ENCODE measurements at places on chromosomes 3 and 15.

- peaks cover 3% of the 10 kb centered on the region for H3K36me3 ChIP-seq
- H3K4me1 ChIP-seq = no peaks in the 10 kb centered on the region
- H3K4me3 ChIP-seq = no peak overlapping the region
- no peak overlapping the region for H3K27ac ChIP-seq
- DNase-seq = no peak
Observed at GRCh38 chr3:48960841-48961413, 29.1 kb upstream of the P4HTM start.

- H3K36me3 ChIP-seq = peaks cover 15% of the 10 kb centered on the region
- DNase-seq = no peak
- peaks cover 20% of the 10 kb centered on the region for H3K27me3 ChIP-seq
- H3K4me1 ChIP-seq = no peaks in the 10 kb centered on the region
- no peak overlapping the region for H3K4me3 ChIP-seq
- no peak overlapping the region for H3K27ac ChIP-seq
Observed at GRCh38 chr15:68962465-68962864, 32.1 kb downstream of the SPESP1 start.

DNA sequence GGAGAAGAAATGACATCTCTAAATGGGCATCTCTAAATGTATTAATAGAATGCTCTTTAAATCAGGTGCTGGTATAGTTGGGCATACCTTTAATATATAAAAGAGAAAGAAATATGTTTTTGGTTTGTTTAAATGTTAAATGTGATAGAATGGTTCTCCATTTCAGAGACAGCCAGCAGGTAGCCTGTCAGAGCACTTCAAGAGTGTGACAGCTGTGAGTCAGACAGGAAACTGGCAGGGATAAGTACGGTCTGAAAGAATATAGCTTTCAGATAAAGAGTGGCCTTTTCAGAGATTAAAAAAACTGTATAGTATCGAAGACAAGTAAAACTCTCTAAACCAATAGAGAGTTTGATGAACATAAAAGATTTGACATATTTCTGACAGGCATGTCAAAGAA is 654.1 kb downstream of the IGSF11 start:
- H3K27me3 ChIP-seq = no peaks in the 10 kb centered on the region
- no peaks in the 10 kb centered on the region for H3K4me1 ChIP-seq
- no peak overlapping the region for H3K4me3 ChIP-seq

DNA sequence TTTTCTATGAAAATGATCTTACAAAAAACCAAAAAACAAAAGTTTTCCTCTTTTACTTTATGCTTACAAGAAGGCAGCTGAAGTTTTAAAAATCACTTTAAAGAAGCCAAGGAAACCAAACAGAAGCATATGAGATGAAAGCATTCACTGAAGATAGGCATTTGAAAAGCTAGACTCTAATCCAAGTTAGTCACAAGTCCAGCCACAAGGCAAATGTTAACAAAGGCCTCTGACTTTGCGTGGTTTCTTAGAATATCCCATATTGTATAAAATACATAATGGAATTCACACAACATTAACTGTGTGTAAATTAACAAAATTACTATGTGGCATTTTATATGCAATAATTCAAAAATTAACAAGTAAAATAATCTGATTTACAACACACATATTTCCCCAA is 17.7 kb downstream of the MRPL3 start:
- no peak for DNase-seq
- no peaks in the 10 kb centered on the region for H3K27me3 ChIP-seq
- H3K4me3 ChIP-seq = no peak overlapping the region
- no peaks in the 10 kb centered on the region for H3K4me1 ChIP-seq
- peak overlapping the region; percentile 50 for H3K27ac ChIP-seq

GRCh38 chr3:194278186-194278845 is 72.8 kb downstream of the CPN2 start:
- H3K27ac ChIP-seq = no peak overlapping the region
- no peak for DNase-seq
- peaks cover 2% of the 10 kb centered on the region for H3K36me3 ChIP-seq
- peaks cover 76% of the 10 kb centered on the region for H3K4me1 ChIP-seq
- peak overlapping the region; percentile 64 for H3K4me3 ChIP-seq

GRCh38 chr15:49865925-49866757 is 245.3 kb downstream of the DTWD1 start:
- no peaks in the 10 kb centered on the region for H3K27me3 ChIP-seq
- no peak for DNase-seq
- no peak overlapping the region for H3K4me3 ChIP-seq
- no peaks in the 10 kb centered on the region for H3K36me3 ChIP-seq
- H3K4me1 ChIP-seq = no peaks in the 10 kb centered on the region

DNA sequence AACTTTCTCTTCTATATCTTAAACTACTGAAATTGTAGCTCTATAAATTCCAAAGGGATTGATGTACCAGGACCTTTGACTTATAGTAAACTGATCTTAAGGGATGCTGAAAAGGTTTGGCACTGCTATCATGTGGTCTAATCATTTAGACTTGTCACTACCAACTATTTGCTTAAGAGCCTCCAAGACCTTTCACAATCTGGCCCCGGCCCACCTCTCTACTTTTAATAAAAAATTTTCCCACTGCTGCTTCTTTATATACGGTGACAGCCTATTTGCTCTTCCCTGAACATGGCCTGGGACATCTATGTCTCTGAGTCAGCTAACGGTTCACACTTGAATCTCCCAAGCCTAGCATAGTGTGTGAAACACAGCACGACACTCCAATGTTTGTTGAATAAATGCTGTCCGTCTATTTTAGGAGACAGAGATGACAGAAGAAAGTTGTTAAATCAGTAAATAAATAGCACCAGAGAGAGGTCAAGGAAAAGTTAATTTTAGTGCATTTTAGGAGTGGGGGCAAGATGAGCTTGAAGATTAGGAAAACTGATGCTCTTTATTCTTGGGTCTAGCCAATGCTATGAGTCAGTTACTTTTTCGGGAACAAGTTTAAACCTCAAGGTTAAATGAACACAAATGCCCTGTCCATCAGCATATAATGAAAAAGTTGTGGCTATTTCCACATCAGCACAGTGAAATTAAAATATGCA is 212.9 kb downstream of the TIGIT start:
- no peak for DNase-seq
- H3K4me3 ChIP-seq = no peak overlapping the region
- no peaks in the 10 kb centered on the region for H3K36me3 ChIP-seq
- H3K27ac ChIP-seq = no peak overlapping the region

Data from neural crest cell (in vitro differentiated cells).